Ureter (tissue), 1 donor: ENCODE measurements at places on chromosomes 16 and 17.

DNA sequence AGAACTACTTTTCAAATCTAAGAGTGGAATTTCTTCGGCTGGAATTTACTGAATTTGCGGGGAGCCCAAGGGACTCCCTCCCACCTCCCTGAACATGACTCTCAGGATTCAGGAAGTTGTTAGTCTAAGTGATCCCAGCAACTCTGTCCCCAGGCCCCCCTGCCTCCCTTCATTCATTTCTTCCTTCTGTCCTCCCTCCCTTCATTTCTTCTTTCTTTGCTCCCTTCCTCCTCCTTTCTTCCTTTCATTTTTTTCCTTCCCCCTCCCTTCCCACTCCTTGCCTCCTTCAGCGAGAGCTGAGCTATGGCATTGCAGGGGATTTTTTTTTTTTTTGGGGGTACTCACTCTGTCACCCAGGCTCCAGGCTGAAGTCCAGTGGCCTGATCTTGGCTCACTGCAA is 10.9 kb upstream of the JUP start:
- DNase-seq = no peak

DNA sequence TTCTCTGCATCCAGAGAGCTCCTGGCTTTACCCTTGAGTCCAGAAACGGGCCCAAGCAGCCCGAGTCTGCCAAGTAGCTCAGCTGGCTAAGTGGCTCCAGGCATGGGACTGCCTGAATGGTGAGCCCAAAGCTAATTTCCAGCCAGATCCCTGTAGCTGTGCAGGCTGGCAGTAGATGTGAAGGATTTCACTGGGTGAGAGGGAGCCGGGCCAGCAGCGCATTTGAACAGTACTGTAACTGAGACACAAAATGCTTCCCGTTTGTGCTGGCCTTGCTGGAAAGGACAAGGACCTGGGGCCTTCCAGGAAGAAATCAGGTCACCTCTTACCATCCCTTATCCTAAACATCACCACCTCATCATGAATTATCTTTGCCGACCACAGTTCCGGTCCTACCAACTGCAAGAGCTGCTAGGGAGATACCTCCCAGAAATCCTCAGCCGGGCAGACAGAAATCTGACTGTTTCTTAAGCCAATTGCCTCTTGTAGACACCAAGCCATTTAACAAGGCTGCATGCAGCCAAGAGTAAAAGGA is 3.7 kb downstream of the TIMP2 start:
- DNase-seq = no peak

- no peak for DNase-seq
These were observed 47.1 kb downstream of the CYTH1 start for GRCh38 chr17:78734793-78735641.

- no peak for DNase-seq
These were observed 317.2 kb upstream of the ZFHX3 start for GRCh38 chr16:73365016-73365551.

- DNase-seq = no peak
These were observed 287.4 kb downstream of the SEC14L1 start for GRCh38 chr17:77428020-77428748.

- DNase-seq = no peak
These were observed 2.4 kb downstream of the EPN2 start for GRCh38 chr17:19239544-19239943.

- DNase-seq = no peak
These were observed 26.7 kb downstream of the ZNF469 start for GRCh38 chr16:88409296-88410065.

- no peak for DNase-seq
These were observed 245.7 kb downstream of the PRKCA start for GRCh38 chr17:66548158-66548557.

- no peak for DNase-seq
These were observed 7.4 kb downstream of the IRF8 start for GRCh38 chr16:85906349-85906748.

GRCh38 chr16:87196661-87197060 is 120.5 kb downstream of the C16orf95 start:
- no peak for DNase-seq

- no peak for DNase-seq
These were observed 572 bp downstream of the FAM171A2 start for GRCh38 chr17:44362949-44363612.

GRCh38 chr17:77298811-77299210 is 158.0 kb downstream of the SEC14L1 start:
- no peak for DNase-seq

DNA sequence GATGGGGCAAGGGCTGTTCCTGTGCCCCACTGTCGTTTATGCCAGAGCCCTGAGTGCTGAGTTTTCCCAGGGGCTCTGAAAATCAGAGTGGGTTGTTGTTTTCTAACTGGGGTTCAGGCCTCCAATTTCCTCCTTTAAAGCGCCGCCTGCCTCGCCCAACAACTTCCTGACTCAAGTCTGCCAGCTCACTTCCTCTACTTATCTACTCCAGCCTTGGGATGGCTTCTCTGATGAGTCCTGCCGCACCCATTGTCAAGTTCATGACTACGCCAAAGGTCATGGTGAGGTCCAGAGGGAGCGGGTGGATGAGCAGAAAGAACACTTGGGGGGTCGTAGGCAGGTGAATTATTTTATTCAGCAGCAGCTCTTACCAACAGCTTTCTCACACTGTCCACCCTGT is 104.7 kb downstream of the UTP18 start:
- DNase-seq = no peak

GRCh38 chr17:63476854-63477479 is at the start of gene ACE:
Gene ACE (plus strand): TSS chr17:63477061. CDS start chr17:63477095, 34 bp downstream.
- no peak for DNase-seq

GRCh38 chr17:78342449-78343186 is 17.3 kb downstream of the SOCS3 start:
- peak; percentile 84 for DNase-seq

- no peak for DNase-seq
These were observed 77.0 kb upstream of the TMEM132E start for GRCh38 chr17:34502426-34502825.

DNA sequence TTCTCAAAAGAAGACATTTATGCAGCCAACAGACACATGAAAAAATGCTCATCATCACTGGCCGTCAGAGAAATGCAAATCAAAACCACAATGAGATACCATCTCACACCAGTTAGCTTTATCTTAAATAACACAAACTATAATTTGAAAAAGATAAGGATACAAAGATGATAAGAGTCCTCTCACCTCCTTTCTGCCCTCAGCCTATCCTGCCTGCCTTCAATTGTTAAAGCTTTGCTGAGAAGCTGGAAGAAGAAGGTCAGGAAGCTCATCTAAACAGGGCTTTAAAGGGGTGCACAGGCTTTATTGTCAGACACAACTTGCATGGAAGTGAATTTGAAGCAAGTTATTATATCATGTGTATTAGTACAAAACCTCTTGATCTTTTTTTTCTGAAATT is 676.3 kb upstream of the GOT2 start:
- DNase-seq = no peak

GRCh38 chr17:57456622-57457021 is 200.3 kb downstream of the MSI2 start:
- no peak for DNase-seq

DNA sequence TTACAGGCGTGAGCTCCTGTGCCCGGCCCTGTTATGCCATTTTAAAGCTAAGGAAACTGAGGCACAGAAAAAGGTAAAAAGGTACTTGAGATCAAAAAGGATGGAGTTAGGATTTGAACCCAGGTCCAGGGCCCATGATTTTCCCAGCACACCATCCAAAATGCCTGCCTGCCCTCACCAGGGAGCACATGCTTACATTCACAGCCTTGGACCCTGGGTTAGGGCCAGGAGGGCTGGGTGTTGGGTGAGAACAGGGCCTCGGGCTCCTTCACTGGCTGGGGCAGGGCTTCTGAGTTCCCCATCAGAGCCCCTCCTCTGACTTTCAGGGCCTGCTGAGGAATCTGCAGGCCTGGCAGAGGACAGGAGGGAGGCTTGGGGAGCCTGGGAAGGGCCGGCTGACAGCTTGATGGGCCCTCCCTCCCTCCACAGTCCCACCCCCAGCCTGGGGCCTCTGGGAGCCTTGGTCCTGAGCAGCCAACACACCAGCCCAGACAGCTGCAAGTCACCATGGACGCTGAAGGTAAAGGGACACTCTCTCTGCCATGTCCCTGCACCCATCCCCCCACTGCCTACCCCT is at the start of gene QPRT:
Gene QPRT (plus strand): TSS at position 490 of the 577 bp plus-strand sequence. CDS start 18 bp downstream, at position 508.
- no peak for DNase-seq

DNA sequence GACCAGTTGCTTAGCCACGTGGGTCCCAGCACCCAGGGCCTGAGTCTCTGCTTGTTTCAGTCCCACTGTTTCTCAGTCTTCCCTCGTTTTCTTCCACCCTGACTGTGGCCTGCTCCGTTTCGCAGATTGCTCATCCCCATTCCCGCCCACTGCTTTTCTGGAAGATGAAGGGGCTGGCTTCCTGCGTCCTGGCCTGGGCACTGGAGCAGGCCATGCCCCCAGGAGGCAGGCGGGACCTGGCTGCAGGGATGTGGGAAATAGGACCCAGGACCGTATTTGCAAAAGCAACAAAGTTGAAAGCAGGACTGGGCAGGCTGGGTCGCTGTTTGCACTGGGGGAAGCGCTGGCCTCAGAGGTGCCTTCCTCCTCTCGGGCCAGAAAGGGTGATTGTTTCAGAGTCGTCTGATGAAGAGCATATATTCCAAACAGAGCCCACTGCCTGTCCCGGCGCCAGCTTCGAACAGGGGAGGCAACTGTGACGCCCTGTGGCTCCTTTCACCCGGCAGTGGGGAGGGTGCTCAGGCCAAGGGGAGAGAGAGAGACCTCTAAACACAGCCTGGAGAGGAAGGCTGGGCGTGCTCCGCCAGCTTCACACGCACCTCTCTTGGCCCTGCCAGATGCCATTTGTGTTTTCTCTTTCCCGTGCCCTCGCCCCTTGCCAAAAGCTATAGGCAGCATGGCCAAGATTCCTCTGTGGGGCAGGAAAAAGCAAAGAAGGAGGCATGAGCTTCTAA is 108.6 kb downstream of the CMIP start:
- DNase-seq = no peak

DNA sequence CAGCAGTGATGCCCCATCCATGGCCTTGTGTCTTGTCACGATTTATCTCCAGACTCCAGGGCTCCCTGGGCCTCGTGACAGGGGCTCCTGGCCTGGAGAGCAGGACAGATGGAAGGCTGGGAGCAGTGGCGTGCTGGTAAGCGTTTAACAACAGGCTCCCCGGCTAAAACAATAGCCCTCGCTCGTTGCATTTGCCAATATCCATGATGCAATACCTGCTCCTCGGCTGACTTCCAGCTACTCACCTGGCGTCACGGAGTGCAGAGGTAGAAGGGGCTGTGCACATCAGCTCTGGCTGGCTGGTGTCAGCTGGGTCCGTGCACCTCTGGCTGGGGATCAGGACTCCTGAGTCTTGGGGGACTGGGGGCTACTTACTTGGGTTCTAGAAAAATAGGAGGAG is 1.5 kb upstream of the BICDL2 start:
- DNase-seq = no peak

GRCh38 chr16:56669840-56670619 is 416 bp downstream of the MT1H start:
- DNase-seq = no peak

- no peak for DNase-seq
These were observed 13.7 kb upstream of the PEMT start for GRCh38 chr17:17605083-17605728.

DNA sequence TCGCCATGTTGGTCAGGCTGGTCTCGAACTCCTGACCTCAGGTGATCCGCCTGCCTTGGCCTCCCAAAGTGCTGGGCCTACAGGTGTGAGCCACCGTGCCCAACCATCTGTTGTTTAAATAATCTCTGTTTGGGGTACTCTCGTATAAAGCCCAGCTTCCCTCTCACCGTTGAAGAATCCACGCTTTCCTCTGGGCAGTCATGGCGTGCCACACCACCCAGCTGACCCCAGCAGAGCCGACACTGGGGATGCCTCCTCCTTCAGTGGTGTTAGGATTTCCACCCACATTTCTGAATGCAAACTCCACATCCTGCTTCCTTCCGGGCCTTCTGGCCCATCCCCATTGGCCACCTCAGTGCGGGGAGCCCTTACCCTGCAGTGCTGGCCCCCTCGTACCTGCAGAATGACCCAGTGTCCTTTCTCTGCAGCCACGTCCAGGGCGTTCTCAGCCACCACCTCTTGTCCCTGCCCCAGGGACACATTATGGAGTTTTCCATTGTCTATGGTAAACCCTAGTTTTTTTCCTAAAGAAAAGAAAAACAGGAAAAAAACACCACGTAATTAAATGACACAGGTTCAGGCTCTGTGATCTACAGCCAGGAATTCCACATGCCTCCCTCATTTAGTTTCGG is 60.4 kb downstream of the PGS1 start:
- DNase-seq = no peak

- no peak for DNase-seq
These were observed 9.7 kb upstream of the ZFP1 start for GRCh38 chr16:75138636-75139035.

GRCh38 chr17:68456339-68457167 is 743 bp downstream of the WIPI1 start:
- peak; percentile 74 for DNase-seq

- no peak for DNase-seq
These were observed 262.0 kb downstream of the CPPED1 start for GRCh38 chr16:12541672-12542071.

DNA sequence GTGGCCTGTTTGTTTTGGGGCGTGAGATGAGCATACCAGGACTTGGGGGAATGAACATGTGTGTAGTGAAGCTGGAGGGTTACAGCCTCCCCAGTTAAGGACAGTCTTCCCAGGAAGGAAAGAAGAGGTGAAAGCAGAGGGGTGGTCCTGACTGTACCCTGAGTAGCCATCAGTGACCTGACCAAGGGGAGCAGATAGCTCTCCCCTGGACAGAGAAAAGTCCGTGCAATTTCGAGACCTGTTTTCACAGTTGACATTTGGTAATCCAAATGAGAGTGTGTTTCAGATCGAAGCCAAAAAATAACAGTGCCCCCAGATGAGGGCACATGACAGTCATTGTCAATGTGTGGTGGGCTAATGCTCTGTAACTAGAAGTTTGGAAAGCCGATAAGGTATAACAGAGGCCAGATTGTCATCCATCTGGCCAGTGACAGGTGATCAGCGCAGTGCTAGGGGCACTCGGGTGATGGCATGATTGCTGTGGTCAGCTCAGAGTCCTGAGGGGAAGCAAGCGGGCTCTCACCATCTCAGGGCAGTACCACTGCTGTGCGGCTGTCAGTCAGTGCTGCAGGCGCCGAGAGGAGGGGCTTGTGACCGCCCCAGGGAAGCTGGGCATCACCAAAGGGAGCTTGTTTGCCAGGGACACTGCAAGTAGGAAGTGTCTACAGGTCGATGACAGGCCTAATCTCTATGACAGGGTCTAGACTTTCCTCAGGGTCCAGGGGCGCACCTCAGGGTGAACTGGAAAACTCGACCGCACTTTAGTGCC is 1.1 kb upstream of the NME2 start:
- DNase-seq = peak; percentile 22

DNA sequence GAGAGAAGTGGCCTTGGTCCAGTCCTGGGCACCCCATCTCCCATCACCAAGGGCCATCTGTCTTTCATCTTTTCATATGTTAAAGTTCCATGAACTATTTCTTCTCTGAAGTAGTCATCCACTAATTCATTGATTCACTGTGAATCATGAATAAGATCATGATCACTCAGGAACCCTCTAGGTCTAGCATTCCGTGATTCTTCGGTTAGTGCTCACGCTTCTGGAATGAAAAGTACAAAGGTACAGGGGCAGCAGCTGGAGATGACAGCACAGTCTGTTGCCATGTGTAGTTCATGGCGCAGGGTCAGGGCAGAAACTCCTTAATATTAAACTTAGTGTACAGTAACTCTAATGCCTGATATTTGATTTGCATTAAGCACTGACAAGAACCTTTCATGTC is 127.1 kb downstream of the CDH13 start:
- DNase-seq = no peak
